ENCODE measurements at places on chromosomes 12 and 14. TPM values are rescaled to one million over a fixed set of nuclear protein-coding genes. Genes with fewer than 3 reads are reported as not detected.

- DNase-seq: no peak
Measured at GRCh38 chr12:92432724-92433441, 269.9 kb upstream of the PLEKHG7 start.

DNA sequence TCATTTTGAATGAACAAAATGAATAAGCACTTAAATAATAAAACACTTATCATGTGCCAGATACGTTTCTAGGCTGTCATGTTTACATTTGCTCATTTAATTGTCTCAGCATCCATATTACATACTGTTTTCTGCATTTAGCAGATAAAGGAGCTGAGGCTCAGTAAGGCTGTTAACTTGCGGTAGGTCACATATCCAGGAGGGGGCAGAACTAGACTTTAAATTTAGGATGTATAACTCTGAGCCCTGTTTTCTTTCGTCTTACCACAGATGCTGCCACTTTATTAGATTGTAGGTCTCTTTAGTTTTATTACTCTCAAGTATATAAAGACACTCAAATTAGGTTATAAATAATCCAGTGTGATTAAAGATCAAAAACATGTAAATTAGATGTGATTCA, 17.7 kb downstream of the IRAK4 start:
- no peak for DNase-seq

GRCh38 chr12:90090929-90091651, 382.5 kb upstream of the ATP2B1 start:
- no peak for DNase-seq

DNA sequence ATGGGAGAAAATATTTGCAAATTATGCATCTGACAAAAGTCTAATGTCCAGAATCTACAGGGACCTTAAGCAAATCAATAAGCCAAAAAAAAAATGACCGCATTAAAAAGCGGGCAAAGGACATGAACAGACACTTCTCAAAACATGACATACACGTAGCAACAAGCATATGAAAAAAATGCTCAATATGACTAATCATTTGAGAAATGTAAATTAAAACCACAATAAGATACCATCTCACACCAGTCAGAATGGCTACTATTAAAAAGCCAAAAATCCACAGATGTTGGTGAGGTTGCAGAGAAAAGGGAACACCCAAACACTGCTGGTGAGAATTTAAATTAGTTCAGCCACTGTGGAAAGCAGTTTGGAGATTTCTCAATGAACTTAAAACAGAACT, 16.1 kb downstream of the PAWR start:
- DNase-seq: no peak

- no peak for DNase-seq
Measured at GRCh38 chr12:130026608-130027176, 122.9 kb upstream of the TMEM132D start.

- DNase-seq: no peak
Measured at GRCh38 chr12:68098939-68099338, 60.6 kb downstream of the IFNG start.

DNA sequence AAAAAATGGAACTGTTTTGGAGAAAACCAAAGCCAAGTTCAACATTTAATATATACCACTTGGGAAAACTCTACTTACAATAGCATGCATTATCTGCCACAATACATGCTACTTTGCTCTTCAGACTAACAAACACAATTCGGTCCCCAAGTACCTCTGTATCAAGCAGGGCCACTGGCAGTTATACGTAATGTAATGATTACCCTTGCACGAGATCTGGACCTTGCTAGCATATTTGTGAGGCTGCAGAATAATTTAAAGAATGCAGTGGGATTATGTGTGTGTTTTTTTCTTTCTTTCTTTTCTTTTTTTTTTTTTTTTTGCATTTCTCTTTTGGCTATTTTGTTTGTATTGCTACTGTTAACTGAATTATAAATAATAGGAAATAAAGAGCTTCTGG, 22.8 kb upstream of the PYGL start:
- DNase-seq: no peak

- DNase-seq: no peak
Measured at GRCh38 chr14:65070471-65070976, 31.8 kb downstream of the MAX start.

DNA sequence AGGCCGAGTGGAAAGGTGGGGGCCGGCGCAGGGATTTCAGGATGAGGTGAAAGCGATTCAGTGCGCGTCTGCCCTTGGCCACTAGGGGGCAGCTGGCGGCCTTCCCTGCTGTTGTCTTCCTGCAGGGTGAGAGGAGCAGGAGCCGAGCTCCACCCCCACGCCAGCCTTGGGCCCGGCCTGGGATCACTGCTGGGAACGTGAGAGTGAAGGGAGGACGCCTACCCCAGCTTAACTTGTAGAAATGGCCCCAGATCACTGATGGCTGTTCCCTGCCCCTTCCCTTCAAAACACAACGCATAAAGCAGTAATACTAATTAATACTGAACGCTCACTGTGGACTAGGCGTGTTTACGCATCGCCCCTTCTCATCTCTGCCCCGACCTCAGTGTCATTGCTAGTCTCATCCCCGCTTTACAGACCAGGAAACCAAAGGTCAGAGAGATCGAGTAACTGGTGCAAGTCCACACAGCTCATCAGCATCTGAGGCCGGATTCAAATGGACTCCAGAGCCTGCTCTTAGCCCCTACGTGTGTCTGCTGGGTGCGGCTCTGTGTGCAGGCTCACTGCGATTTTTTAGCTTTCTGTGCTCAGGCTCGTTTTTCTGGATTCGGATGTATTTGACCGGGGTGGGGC, 24.3 kb downstream of the MVK start:
- DNase-seq: no peak

DNA sequence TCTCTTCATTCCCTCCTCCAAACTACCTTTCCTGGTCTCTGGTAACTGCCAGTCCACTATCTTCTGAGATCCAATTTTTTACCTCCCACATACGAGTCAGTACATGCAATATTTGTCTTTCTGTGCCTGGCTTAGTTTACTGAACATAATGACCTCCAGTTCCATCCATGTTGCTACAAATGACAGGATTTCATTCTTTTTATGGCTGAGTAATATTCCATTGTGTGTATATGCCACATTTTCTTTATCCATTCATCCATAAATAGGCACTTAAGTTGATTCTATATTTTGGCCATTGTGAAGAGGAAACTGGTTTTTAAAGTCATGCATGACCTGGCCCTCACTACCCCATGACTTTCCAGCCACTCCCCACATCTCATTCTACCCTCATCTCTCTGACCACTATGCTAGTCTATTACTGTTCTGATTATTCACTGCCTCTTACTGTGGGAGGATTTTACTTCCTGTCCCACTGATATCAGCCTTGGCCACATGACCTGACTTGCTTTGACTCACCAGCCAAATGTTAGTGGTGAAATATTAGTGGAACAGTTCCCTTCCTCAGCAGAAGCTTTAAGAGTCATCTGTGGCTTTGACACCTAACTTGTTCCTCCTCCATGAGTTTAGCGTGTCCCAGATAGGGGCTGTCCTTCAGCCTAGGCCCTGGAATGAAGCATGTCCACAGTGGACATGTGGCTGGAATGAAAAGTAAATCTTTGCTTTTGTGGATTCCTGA, 52.2 kb downstream of the GOLGA5 start:
- no peak for DNase-seq

- no peak for DNase-seq
Measured at GRCh38 chr12:12469386-12469785, 93.3 kb downstream of the DUSP16 start.

- no peak for DNase-seq
Measured at GRCh38 chr14:81302638-81303037, 81.9 kb upstream of the GTF2A1 start.

- DNase-seq: no peak
Measured at GRCh38 chr12:113689047-113689610, 217.5 kb upstream of the LHX5 start.

Gene CTSG
- 1.5 TPM for total RNA-seq

Gene KCNA5
- not detected for total RNA-seq

Gene TAS2R50
- total RNA-seq: 2.9 TPM

Gene PZP
- total RNA-seq: not detected

Gene ATP5F1B
- total RNA-seq: 405 TPM

Gene TNS2
- 235 TPM for total RNA-seq

Gene MYO1H
- total RNA-seq: not detected

Gene INTS13
- 26.0 TPM for total RNA-seq

Gene FGF23
- total RNA-seq: not detected

Gene KLRK1
- total RNA-seq: 12.8 TPM
